Activated CD4-positive, alpha-beta T cell treated with anti-CD3 and anti-CD28 coated beads, Interleukin-2, amount 50 U/mL, for 16 hours (primary cell): ENCODE measurements at places on chromosomes 4 and X.

DNA sequence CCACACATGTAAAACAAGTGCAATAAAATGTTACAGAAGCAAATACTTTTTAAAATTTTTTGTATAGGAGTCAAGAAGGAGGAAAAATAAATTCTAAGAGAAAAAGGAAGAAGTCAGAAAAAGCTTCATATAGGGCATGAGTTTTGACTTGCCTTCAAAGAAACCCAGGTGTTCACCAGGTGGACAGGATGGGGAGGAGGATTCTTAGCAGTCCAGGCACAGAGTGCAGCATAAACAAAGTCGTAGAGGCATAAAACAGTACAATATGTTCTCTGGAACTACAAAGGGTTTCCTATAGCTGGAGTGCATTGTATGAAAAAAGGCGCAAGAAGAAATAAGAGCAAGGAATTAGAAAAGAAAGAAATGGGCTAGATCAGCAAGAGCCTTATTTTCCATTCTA lies 1.9 kb upstream of the SCFD2 start:
- no peak for DNase-seq

DNA sequence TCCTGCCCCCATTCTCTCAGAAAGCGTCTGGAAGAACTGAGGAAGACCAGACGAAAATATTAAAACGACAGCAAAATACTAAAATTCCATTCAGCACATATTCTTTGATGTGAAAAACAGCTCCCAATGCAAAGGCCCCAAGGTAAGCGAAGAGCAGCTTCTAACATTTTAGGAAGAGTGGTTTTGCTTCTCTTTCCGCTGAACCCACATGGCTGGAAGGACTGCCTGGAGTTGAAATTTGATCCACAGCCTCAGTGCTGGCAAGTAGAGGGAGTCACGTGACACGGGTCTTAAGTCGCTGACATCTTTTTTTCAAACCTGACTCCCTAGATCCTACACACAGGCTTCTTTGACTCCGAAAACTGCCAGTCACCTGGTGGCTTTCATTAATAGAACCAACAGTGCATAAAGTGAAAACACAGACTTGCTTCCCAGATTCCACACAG lies at the start of gene FAM13A:
FAM13A (minus strand) TSS at position 233 of the 446 bp plus-strand sequence; CDS start at position 12, 221 bp downstream.
- no peak for DNase-seq

DNA sequence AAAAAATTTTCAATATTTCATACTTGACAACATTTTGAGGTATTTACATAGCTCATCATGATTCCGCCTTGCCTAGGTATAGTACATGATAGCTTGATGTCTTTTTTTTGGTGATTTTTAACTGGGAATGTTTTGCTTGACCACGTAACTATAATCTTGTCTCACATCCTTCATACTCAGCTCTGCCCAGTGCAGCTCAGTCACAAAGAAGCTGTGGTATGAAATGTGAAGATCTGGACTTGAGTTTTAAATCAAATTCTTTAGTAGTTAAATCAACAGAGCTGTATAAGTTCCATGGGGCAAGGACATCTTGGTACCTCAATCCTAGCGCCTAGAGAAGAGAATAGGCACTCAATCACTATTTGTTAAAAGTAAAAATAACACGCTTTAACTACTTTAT lies 276.3 kb upstream of the DKK2 start:
- DNase-seq: no peak

- DNase-seq: no peak
These were observed 264.0 kb downstream of the MID1IP1 start for GRCh38 chrX:39065051-39065871.

- DNase-seq: no peak
These were observed 67.4 kb upstream of the GBA3 start for GRCh38 chr4:22625311-22625710.

- no peak for DNase-seq
These were observed 56.6 kb downstream of the LARP7 start for GRCh38 chr4:112693507-112693906.

- no peak for DNase-seq
These were observed 185.6 kb upstream of the S100G start for GRCh38 chrX:16464369-16464768.

GRCh38 chr4:1211371-1211770 lies 37.6 kb downstream of the CTBP1 start:
- DNase-seq: no peak

DNA sequence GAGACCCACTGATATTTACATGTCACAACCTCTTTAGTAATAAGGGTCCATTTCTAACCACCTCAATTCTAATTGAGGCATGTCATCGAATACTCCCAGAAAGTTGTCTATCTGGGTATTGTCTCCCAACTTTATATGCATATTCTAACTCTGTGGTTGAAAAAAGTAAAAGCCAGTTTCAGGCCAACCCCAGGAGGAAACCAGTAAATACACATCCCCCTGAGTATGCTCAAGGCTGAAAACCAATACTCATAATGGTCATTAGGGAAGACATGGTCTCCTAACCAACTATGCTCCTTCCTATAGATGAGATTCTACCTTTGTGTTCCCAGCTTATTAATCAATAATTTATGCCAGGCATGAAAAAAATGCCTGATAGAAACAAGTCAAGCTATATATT lies 96.6 kb downstream of the SH3KBP1 start:
- DNase-seq: no peak

GRCh38 chrX:135629342-135629741 lies 84.1 kb upstream of the CT45A1 start:
- DNase-seq: no peak

GRCh38 chr4:17758485-17758884 lies 22.9 kb downstream of the FAM184B start:
- no peak for DNase-seq

- no peak for DNase-seq
These were observed 69.5 kb downstream of the IL15 start for GRCh38 chr4:141705747-141706377.

DNA sequence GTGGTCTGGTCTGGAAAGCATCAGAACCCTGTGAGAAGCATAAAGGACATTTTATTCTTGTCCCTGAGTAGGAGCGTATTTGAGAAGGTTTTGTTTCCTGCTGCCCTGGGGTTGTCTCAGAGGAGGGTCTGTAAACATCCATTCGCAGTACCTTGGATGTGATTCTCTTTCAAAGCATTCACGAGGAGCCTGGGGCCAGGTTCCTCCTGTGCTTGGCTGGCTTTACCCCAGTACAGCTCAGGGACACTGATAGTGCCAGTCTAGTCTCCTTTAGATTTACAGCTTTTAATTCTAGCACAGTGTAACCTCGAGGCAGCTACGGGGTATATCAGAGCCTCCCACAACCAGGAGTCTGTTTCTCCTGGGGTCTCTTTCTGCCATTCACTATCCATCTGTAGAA lies 2.7 kb downstream of the CLRN2 start:
- no peak for DNase-seq

DNA sequence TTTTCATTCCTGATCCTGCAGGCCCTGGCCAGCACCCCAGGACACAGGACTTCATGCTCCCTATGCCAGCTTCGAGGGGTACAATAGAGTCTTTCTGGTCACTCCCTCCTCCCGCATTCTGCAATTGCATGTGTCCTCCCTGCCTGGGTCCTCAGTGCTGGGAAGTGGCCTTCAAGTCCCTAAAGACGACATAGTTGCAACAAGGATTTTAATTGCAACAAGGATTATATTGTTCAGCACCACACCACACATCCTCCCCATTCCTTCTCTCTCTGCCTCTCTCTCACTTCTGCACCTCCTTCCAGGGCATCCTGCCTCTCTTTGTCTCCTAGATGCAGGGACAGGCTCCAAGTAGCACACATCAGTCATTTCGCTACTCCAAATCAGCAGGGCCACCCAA lies 25.5 kb downstream of the SCD5 start:
- no peak for DNase-seq

DNA sequence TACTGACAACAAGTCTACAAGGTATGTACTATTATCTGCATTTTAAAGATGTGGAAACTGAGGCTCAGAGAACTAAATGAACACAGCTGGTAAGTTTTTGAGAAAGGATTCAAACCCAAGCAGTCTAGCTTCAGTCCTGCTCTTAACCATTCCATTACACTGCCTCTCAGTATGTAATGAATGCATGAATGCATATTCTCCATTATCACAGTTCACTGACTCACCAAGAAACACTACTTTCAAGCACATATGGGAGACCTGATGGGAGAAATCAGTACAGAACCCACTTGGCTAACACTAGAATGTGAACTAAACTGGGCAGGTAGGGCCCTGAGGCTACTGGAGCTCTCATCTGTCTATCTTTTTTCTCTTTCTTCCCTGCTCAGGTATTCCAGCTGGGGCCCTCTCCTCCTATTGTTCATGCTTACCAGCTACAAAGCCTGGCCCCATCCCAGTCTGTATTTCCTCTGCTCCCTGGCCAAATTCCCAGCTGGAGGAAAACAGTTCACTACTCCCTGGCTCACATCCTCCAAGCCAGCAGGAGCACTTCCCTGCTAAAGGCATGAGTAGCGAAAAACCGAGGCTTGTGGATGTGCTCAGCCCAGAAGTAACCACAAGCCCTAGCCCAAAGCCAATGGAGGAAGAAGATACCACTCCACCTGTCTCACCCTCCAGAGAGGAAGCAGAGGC lies 178.2 kb upstream of the ARHGEF9 start:
- no peak for DNase-seq

- DNase-seq: peak; percentile 66
These were observed 56.0 kb downstream of the VGLL1 start for GRCh38 chrX:136588036-136588435.

GRCh38 chrX:1283093-1283492 lies 14.5 kb downstream of the CSF2RA start:
- no peak for DNase-seq

GRCh38 chrX:68880846-68881552 lies 52.2 kb downstream of the EFNB1 start:
- no peak for DNase-seq

DNA sequence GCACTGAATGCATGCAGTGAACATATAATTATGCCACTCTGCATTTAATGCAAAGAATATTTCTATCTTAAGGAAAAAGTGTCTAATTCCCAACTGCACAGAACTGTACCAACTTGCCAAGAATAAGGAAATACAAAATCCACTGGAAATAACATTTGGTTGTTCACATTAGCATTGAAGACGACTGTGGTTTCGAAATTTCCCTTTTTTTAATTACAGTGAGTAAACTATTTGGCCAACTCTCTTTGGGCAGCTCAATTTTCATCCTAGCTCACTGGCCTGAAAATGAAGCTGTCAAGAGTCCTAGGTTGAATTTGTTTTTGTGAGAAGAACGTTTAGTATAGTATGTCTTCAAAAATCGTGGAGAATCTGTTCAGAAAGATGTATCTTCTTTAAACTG lies 81.6 kb upstream of the MID1 start:
- DNase-seq: no peak

DNA sequence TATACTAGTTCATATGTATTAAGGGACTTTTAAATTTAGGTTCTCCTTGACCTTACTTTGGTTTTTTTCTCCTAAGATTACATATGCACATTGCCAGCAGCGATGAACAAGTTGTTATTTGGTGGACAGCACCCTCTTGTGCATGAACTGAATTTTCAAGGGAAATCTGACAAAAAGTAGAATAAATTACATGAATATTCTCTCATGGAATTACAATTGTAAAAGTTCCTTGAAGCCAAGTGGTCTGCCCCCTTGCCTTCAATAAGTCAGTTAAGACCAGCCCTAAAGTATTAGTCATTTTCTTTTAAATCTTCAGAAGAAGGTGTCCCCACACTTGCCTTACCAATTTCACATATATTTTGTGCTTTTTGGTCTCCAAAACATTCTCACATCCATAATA lies 30.7 kb upstream of the SMARCA5 start:
- peak; percentile 8 for DNase-seq

GRCh38 chr4:94833394-94833793 lies 75.6 kb downstream of the BMPR1B start:
- DNase-seq: no peak

- no peak for DNase-seq
These were observed 312.9 kb downstream of the NAF1 start for GRCh38 chr4:162853788-162854187.

GRCh38 chr4:168221301-168221700 lies 97.3 kb downstream of the DDX60 start:
- DNase-seq: no peak

GRCh38 chrX:131393426-131393825 lies 104.3 kb upstream of the IGSF1 start:
- DNase-seq: no peak

DNA sequence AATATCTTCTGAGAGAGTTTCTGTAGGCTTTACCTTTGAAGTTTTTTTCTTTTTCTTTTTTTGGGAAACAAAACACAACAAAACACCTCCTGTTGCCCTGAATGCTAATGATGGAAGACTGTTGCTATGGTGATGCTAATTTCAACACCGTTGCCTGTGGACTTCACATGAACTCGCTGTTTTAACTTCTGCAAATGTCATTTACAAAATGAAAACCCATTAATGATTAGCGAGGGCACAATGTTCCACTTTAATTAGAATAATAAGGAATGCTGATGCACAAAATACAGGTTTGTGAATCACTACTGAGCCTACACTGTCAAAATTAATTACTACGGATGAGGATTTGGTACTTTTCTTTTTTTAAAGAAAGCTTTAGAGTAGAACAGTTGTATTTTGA lies 227.1 kb upstream of the FTHL17 start:
- DNase-seq: no peak

DNA sequence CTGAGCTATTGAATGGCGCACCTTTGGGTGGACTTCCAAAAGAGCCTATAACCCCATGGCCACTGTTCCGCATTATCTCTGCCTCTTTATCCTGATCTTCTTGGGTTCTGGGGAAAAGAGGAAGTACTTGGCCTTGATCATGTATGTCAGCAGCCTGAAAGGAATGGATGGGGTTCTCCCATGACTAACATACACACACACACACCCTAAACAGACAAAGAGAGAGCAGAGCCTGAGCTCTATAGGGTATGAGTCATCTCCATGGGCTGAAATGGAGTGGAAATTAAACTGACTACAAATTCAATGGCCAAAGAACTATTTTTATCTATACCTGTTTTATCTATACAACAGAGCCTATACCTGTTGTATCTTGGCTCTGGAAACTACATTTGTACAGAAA lies 141.5 kb upstream of the MTMR8 start:
- DNase-seq: no peak

DNA sequence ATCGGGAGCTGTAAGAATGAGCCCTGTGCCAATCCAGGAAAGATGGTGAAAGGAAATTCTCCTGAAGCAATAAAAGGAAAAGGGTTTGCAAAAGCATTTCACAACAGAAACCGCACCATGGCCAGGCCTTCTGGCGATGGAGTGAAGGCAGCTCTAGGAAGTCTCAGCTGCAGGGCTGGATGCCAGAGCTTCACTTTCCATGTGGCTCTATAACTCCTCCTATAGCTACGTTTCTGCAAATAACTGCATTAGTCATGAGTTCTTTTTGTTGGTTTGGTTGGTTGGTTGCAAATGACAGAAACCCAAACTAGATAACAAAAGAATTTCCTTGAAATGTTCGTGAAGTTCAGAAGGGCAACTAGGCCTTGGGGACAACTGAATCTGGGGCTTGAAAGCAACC lies 84.6 kb downstream of the RELL1 start:
- peak; percentile 61 for DNase-seq

DNA sequence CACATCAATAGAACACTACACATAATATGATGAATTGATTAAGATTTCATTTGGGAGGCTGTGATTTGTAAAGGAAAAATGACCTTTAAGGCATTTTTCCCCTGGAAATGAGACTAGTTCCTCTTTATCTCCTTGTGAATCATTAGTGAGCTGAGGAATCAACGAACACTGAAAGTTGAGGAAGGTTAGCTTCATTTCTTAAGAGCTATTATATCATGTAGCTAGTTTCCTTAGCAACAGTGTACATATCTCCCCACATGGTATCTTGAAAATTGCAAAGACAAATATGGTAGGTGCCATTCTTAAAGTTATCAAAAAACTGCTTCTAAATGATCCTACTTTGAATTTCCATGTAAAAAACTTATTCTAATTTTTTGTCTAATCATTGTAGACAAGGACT lies 127.5 kb upstream of the NRK start:
- no peak for DNase-seq
